ENCODE measurements at places on chromosomes 6 and 20.

DNA sequence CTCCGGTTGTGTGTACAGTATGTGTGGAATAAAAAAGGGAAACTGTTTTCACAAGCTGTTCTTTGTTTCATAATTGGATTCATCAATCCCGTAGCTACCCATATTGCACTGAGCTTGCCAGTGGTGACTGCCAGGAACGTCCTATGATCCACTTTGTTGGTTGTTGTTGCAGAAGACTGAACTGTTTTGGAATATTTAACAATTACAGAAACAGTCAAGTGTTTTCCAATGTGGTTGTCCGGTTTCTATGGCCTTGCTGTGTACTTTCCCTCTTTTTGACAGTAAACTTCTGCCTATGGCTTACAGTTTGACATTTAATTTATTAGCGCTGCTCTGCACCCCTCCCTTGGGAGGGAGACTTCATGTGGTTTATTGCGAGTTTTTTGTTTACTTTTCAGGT lies 141.2 kb downstream of the DTNBP1 start:
- no peak for DNase-seq

- no peak for DNase-seq
Measured at GRCh38 chr20:51237278-51237677, 214.4 kb upstream of the KCNG1 start.

DNA sequence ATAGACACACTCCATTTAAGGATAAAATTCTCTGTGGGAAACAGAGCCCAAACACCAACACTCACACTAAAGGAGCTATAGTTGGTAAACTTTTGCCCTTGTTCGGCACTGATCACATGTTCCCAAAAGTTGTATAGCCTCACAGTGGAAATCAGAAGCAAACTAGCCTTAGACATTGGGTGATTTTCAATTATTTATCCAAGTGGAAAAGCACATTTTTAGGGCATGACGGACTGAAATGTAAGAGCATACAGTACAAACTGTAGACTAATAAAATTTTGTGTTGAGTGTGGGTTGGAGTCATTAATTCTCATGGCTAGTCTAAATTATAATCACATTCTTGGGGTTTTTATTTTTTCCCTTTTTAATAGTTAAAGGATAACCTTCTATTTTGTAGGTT lies 202.4 kb downstream of the MOXD1 start:
- DNase-seq: no peak

GRCh38 chr6:152273638-152274037 lies 363.5 kb downstream of the SYNE1 start:
- DNase-seq: no peak

DNA sequence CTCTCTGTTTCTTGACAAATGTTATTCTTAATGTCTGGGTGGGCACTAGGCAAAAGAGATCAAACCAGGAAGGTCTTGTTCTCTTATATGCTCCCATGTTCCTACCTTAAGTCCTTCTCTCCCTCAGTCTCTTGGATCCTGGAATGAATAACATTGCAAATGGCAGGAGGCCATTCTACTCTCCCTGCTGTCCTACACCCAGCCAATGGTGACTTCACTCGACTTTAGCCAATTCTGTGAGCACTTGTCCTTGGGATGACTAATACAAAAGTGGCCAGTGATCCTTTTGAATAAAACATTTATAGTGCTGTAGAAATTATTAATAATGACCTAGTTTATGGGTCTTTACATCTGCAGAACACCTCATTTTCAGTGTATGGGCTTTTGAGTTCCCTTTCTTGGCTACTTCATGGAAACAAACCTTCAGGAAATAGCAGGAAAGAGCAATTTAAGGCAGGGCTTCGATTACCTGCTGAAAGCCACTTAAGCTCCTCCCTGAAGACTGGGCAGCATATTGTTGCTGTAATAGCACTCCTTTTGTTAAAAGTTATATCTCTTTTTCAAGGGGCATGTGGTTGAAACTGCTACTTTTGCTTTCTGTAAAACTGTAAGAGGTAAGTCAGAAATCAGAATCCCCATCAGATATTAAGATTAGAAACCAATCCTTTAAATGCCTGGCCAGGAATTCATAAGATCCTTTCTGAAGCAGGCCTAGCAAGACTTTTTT lies 10.5 kb downstream of the OTOR start:
- no peak for DNase-seq

DNA sequence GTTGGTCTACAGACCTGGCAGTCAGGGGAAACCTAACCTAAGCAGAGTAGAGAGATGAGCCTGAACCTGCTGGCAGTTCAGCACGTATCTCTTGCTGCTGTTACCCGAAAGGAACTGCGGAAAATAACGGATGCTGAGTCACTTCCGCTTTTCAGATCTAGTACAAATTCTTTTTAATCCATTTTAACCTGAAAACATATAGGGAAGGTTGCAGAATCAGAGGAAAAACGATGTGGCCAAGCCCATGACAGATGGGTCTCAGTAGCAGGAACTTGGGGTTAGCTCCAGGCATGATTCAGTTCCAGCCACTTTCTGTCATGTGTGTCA lies 351.9 kb upstream of the PRND start:
- no peak for DNase-seq

DNA sequence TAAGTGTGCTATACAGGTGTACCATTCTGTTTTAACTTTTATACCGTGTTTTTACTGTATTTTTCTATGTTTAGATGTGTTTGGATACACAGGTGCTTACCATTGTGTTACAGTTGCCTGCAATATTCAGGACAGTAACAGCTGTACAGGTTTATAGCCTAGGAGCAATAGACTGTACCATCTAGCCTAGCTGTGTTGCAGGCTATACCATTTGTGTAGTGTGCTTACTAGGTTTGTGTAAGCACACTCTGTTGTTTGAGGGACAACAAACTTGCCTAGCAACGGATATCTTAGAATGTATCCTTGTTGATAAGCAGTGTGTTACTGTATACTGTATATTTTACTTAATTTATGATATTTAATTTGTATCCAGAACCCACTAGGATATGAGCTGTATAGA lies 35.2 kb downstream of the ADGB start:
- DNase-seq: no peak

DNA sequence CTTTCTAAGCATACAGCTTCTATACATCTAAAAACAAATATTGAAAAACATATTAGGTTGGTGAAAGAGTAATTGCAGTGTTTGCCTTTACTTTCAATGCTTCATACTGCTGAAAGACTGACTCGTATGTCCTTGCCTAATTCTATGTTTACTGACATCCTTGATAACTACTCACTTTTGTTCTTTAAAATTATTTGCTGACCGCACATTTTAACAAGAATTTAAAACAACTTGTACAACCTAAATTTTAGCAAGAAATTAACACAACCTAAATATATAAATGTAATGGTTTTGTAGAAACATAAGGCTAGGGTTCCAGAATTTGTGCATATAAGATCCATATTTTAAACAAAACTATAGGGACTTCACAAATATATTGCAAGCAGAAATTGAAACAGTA lies 640.2 kb upstream of the MMS22L start:
- no peak for DNase-seq

- no peak for DNase-seq
Measured at GRCh38 chr6:154514481-154514880, 4.0 kb upstream of the CNKSR3 start.

DNA sequence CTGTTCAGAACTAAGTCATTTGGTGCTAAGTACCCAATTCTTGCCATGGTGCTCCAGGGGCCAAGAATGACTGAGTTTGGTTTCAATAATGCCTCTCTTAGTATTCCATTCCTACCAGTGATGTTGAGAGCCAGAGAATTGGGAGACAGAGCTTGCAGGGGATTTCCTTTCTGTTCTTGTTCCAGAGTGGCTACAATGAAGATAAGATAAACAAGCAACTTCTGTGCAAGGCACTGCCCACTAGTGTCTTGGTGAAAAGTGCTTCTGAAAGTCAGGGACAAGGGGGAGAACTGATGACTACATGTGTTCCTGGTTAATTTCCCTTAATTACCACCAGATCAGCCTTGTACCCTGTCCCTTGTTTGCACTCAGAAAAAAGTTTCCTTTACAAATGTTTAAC lies 421.6 kb downstream of the BCKDHB start:
- no peak for DNase-seq

- no peak for DNase-seq
Measured at GRCh38 chr6:4451081-4451480, 315.7 kb upstream of the ECI2 start.

DNA sequence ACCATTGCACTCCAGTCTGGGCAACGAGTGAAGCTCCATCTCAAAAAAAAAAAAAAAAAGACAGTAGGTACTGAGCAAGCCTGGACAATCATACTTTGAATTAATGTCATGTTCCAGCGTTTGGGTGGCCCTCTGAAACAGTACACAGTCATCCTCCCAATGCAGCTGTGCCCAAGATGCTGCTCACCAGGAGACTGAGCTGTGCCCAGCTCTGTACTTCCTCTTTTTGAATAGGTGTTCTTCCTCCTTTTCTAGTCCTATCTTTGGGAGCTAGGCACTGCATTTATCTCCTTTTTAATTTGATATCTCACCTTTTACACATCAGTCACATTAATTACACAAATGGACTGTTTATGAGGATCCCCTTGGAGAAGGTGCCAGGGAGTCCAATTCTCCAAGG lies 101.5 kb downstream of the RPP40 start:
- DNase-seq: no peak

- DNase-seq: no peak
Measured at GRCh38 chr6:44800171-44800783, 412.8 kb downstream of the CDC5L start.

GRCh38 chr6:163867518-163868292 lies 453.2 kb downstream of the QKI start:
- no peak for DNase-seq

- no peak for DNase-seq
Measured at GRCh38 chr6:105483492-105483891, 80.6 kb upstream of the PREP start.

GRCh38 chr6:167786853-167787675 lies 39.6 kb upstream of the AFDN start:
- DNase-seq: no peak

DNA sequence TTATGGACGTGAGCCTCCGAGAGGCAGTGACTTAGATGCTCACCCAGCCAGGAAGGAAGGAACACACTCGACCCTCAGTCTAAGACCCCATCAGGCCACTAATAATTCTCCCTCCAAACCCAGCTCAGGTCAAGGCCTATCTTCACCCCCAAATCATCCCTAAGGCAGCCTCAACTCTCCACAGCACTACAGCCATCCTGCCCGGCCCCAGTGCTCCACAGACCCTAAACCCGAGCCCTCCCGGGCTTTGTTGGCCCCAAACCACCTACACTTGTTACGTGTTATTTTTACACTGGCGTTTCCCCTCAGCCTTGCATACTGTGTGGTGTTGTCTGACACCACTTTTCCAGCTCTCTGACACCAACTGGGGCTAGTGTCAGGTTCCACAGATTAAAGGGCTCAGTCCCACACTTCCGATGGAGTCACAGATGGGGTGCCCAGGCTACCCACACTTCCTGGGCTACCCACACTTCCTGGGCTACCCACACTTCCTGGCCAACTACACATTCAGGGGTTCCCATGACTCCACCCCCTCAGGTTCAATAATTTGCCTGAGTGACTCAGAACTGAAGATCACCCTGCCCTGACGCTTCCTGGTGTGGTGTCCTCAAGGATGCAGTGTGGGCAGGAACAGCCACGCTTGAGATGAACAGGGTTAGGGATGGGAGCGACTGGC lies 25.3 kb downstream of the RBCK1 start:
- DNase-seq: no peak

- DNase-seq: no peak
Measured at GRCh38 chr6:111804627-111805235, 68.5 kb downstream of the FYN start.

DNA sequence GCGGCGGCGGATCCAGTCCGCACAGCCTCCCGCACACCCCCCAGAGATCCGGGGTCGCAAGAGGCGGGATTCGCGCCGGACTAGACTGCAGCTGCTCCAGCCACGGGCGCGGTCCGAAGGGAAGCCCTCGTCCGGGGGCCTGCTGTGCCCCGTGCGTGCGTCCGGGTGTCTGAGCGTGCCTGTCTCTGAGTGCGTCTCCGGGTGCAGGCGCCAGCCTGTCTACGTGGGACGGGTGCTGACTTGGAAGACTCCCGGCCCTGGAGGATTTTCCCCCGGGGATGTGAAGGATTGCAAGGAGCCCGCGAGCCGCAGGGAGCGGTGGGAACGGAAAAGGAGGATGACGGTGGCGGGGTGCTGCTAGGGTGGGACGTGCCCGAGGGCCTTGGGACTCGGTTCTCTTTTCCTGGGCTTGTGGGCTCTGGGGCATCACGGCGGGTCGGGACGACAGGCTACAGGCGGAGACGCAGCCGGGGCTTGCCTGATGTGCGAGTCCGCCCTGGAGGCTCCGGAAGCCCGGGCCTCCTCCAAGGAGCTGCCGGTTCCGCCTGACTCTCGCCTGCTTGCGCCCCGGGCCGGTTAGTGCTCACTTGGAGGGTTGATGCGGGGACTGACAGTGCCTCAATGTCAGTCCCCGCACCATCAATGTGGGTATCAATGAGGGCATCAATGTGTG lies 5.7 kb downstream of the MAFB start:
- no peak for DNase-seq

DNA sequence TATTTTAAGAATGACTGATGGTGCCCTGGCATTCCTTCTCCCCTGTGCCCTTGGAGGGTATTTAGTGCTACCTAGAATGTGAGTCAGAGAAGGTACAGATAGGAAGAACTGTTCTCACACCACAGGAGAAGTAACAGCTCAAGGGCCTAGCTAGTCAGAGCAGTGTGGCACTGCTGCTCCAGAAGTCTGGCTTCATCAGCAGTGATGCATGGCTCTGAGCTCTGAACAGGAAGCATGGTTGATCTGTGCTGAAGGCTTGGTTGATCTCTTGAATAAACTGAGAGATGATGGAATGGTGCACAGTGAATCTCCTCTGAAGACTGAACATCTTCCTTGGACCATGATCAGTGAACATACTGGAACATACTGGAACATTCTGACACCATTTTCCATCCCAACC lies 425.3 kb upstream of the SLC35B3 start:
- no peak for DNase-seq

DNA sequence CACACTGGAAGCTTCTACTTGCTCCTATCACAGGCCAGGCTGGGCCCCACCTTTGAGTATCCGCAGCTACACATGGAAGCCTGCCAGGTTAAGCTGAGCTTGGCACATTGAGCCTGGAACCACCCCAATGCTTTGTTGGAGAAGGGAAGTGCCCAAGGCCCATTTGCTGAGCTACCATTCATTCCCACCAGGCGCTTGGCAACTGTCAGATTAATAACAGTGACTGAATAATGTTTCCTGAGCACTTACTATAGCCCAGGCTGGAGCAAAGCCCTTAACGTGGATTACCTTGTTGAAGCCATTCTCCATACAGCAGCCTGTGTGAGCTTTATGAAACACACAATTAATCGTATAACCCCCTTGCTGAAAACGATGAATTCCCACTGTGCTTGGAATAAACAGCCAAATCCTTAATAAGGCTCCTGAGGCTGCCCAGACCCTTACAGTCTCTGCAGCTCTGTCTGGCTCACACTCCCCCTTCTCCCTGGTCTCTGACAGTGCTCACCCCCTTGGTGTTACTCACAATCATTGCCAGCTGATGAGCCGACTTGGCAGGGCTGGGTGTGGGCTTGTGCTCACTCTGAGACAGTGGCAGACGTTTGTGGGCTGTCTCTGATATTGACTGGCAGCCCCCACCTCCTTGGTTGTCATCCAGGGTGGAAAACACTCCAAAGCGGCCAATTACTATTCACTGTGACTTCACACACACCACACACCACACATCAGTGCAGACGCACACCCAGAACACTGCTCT lies 357.1 kb downstream of the MAFB start:
- DNase-seq: no peak
